Activated CD4-positive, alpha-beta memory T cell treated with anti-CD3 and anti-CD28 coated beads, Interleukin-2, amount 10 ng/mL, durations not matched to agents 7 days and 5 days (primary cell): ENCODE measurements at places on chromosomes 3 and 15. TPM values are rescaled to one million over a fixed set of nuclear protein-coding genes. Genes with fewer than 3 reads are reported as not detected.
A peak's percentile ranks its signal among the peaks of the same experiment; 100 is the strongest.

TRIM42 gene
- not detected for total RNA-seq

SPRED1 gene
- 0.13 TPM for total RNA-seq

ERICH6 gene
- 0.81 TPM for total RNA-seq

ISL2 gene
- total RNA-seq, result 3.7 TPM

AHSG gene
- not detected for total RNA-seq

DNA sequence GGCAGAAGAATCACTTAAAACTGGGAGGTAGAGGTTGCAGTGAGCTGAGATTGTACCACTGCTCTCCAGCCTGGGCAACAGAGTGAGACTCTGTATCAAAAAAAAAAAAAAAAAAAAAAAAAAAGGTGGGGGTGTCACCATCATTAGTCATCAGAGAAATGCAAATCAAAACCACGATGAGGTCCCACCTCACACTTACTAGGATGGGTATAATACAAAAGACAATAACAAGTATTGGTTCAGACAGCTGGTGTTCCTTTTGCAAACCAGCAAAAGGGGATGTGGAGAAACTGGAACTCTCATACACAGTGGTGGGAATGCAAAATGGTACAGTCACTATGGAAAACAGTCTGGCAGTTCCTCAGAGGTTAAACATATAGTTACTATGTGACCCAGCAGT, 78.7 kb upstream of the TSC22D2 start:
- H3K4me1 ChIP-seq, result no peaks in the 10 kb centered on the region
- peaks cover 9% of the 10 kb centered on the region for H3K27me3 ChIP-seq
- H3K4me3 ChIP-seq, result no peak overlapping the region
- no peak overlapping the region for H3K27ac ChIP-seq
- DNase-seq, result no peak

- no peak for DNase-seq
- H3K27me3 ChIP-seq, result peaks cover 14% of the 10 kb centered on the region
These were observed 16.5 kb upstream of the FAM174B start for GRCh38 chr15:92672102-92672501.

GRCh38 chr15:59419170-59419569, 18.8 kb upstream of the FAM81A start:
- H3K27me3 ChIP-seq, result peaks cover 47% of the 10 kb centered on the region
- H3K36me3 ChIP-seq, result no peaks in the 10 kb centered on the region

DNA sequence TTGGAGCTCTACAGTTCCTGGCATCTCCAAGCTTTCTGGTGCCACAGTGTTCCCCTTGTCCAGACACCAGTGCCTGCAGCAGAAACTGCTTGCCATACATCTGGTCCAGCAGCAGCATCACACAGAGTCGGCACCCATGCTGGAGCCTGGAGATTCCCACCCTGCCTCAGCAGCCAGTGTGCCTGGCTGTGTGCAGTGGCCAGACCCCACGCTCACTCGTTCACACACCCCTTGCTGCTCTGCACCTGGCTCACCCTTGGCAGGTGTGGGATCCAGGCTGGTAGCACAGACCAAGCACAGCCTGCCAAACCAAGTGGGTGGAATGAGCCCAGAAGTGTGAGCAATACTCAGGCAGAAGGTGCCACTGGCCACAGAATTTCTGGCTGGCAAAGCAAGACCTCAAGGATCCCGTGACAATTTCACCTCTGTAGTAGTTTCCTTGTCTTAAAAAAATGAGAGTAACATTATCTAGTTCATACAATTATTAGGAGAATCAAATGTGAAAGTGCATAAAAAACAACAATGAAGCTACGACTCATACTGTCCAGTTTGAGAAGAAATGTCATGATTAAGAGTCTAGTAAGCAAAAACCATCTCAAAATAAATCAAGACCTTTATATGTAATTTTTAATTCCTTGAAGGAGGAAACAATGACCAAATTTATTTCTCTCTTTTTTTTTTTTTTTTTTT, 22.9 kb upstream of the ZBED2 start:
- H3K36me3 ChIP-seq, result peaks cover 71% of the 10 kb centered on the region
- H3K27ac ChIP-seq, result peak overlapping the region; percentile 58
- no peak for DNase-seq
- peaks cover 51% of the 10 kb centered on the region for H3K4me1 ChIP-seq
- H3K27me3 ChIP-seq, result no peaks in the 10 kb centered on the region
- H3K4me3 ChIP-seq, result no peak overlapping the region

DNA sequence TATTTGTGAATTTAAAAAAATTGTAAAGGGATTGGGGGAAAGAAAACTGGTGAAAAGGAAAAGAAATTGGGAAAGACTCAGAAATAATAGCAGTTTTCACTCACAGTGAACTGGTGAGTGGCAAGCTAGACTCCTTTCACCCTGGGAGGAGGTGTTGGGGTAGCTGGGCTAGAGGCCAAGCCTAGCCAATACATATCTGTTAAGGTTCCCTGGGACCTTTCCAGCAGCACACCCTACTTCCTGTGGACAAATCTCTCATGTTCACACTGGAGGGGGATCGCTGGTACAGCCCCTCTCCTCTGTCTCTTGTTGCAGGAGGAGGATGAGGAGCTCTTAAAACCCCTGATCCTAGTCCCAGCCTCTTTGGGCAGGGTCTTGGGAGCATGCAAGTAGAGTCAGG, 3.7 kb upstream of the RPP25 start:
- no peak for DNase-seq
- H3K4me3 ChIP-seq, result no peak overlapping the region
- peaks cover 54% of the 10 kb centered on the region for H3K27me3 ChIP-seq
- peaks cover 50% of the 10 kb centered on the region for H3K4me1 ChIP-seq
- peaks cover 4% of the 10 kb centered on the region for H3K36me3 ChIP-seq
- H3K27ac ChIP-seq, result no peak overlapping the region

DNA sequence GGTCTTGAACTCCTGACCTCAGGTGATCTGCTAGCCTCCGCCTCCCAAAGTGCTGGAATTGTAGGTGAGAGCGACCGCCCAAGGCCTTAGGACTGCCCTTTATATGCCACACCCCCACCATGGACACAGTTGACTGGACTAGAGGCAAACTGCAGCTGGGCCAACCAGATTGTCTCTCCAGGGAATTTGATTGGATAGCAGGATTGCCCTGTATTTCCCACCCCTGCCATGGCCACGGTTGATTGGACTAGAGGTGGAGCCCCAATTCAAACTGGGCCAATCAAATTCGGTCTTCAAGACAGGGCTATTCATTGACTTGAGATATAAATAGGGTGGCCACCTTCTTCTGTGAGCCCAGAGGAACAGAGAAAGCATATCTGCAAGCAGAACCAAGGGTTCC, 6.9 kb upstream of the CLPX start:
- no peaks in the 10 kb centered on the region for H3K36me3 ChIP-seq
- H3K4me1 ChIP-seq, result no peaks in the 10 kb centered on the region
- H3K27ac ChIP-seq, result no peak overlapping the region
- no peak overlapping the region for H3K4me3 ChIP-seq

DNA sequence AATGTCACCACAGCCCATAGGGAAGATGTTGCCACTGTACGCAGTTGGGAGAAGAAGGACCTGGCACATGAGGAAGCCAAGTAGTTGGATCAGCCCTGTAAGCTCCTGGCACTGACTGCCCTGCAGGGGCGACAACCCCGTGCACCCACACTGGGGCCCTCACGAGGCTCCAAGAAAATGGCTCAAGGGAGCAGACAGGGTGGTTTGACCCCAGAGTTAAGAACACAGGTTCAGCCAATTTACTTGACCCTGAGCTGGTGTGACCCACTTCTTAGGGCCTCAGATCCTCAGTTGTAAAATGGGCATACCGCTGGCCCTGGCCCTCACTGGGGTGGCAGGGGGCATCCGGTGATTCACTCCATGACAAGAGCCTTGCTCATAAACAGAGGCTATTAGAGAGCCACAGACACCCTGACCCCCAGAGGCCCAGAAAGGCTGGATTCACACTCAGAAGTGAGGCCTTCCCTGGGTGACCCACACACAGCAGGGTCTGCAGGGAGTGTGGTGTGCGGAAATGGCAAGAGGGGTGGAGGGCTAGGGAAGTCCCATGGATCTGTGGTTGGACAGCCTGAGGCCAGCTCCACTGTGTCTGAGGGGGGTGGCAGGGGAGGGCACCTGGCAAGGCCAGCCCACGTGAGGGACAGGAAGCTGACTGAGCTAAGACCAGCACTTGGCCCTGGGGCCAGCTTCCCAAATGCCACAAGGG, 1.7 kb upstream of the HHATL start:
- H3K27me3 ChIP-seq, result peaks cover 4% of the 10 kb centered on the region
- DNase-seq, result no peak
- peaks cover 12% of the 10 kb centered on the region for H3K4me1 ChIP-seq
- H3K4me3 ChIP-seq, result no peak overlapping the region

DNA sequence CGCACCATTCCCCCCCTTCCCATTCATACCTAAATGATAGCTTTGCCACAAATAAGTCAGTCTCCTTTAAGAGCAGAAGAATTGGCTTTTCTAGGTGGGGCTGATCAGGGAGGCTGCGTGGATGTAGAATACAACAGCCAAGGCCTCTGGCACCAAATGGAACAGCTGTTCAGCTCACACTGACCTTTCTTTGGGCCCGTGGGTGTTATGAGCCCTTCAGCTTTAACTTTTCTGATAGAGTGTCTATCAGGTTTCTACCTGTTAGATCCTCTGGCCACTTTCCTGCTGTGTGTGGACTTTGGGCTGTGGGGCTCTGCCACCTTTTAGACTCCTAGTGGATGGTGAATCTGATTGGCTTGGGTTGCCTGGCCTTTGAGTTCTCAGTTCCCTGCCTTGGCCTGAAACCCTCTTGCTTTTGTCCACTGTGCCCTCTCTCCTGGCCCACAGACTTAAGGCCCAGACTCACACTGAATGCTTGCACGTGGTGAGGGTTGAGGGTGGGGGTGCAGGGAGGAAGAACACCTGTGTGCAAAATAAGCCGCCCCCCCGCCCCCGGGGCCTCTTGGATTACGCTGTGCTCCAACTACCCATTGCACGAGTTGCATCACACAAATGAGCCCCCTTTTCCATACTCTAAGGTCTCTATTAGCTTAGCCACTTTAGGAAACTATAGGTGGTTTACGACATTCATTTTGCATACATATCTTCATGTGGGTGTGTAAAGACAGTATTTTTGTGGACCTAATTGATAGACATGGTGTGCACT, 1.3 kb upstream of the RFX7 start:
- H3K36me3 ChIP-seq, result peaks cover 8% of the 10 kb centered on the region
- peak overlapping the region; percentile 99 for H3K4me3 ChIP-seq

GRCh38 chr3:159819676-159820075, 169.0 kb upstream of the IL12A start:
- no peak for DNase-seq
- no peaks in the 10 kb centered on the region for H3K36me3 ChIP-seq
- no peak overlapping the region for H3K4me3 ChIP-seq
- H3K27ac ChIP-seq, result no peak overlapping the region
- H3K4me1 ChIP-seq, result no peaks in the 10 kb centered on the region

DNA sequence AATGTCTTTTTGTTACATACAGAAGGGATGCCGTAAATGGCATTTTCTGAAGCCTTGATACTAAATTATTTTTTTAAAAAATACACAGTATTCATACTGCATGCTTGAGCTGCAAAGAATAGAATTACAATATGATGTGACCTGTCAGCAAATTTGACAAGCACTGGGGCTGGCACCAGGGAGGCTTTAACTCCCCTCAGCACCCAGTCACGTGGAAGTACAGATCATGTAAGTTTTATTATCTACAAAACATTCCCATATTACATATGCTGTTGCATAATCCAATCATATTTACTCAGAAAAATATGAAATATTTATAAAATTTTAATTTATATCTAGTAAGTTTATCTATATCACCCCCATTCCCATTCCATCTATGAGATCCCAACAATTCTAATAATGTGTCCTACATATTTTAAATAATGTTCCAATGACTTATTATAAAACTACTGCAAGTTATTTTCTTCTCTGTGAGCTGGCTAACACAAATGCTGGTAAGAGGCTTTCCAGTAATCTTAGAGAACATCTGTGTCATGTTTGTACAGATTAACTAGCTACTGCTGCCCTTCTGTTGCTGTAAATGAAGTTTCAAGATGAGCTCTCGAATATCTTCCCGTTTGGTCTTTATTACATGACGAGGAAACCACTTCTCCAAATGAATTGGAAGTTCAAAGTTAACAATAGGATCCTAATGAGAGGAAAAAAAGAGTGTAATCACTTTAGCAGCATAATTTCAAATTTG, 5.2 kb upstream of the IMPG2 start:
- peaks cover 21% of the 10 kb centered on the region for H3K36me3 ChIP-seq
- H3K27me3 ChIP-seq, result no peaks in the 10 kb centered on the region
- H3K27ac ChIP-seq, result no peak overlapping the region
- no peak overlapping the region for H3K4me3 ChIP-seq
- H3K4me1 ChIP-seq, result no peaks in the 10 kb centered on the region
- DNase-seq, result no peak
